Airway epithelial cell (primary cell): ENCODE measurements at places on chromosomes 2 and 18. TPM values are rescaled to one million over a fixed set of nuclear protein-coding genes. Genes with fewer than 3 reads are reported as not detected.

The PROKR1 gene
- total RNA-seq, result not detected in 2 replicates

The IL18R1 gene
- 0.84 and 1.2 TPM in 2 replicates for total RNA-seq

The RFX8 gene
- 0.09 and 0.85 TPM in 2 replicates for total RNA-seq

The PLEKHH2 gene
- 1.1 and 2.5 TPM in 2 replicates for total RNA-seq

The GKN1 gene
- total RNA-seq, result not detected in 2 replicates

The GCG gene
- not detected in 2 replicates for total RNA-seq

The IL1R2 gene
- total RNA-seq, result 0.35 TPM in 1 of 2 replicates, not detected in the other

The SPC25 gene
- 3.3 and 6.8 TPM in 2 replicates for total RNA-seq

The IL1F10 gene
- total RNA-seq, result 0.78 TPM in 1 of 2 replicates, not detected in the other

The PDCD1 gene
- total RNA-seq, result not detected in 2 replicates

The DNMT3A gene
- total RNA-seq, result 4.1 and 9.2 TPM in 2 replicates

The KRTCAP3 gene
- 44.1 and 86.7 TPM in 2 replicates for total RNA-seq

The SULT6B1 gene
- not detected in 2 replicates for total RNA-seq

The DIPK1C gene
- not detected in 2 replicates for total RNA-seq

The IGFBP2 gene
- total RNA-seq, result 643 and 678 TPM in 2 replicates

The EVA1A gene
- 19.3 and 26.4 TPM in 2 replicates for total RNA-seq

The SERPINB12 gene
- total RNA-seq, result 0.28 TPM in 1 of 2 replicates, not detected in the other

The MAP4K4 gene
- total RNA-seq, result 42.4 and 60.3 TPM in 2 replicates

The OTX1 gene
- total RNA-seq, result 4.2 and 4.7 TPM in 2 replicates

The ITGA6 gene
- total RNA-seq, result 348 and 398 TPM in 2 replicates
